ENCODE measurements at places on chromosomes 1 and 21.

GRCh38 chr1:102776071-102776470 lies 332.3 kb downstream of the COL11A1 start:
- no peak for DNase-seq
- no peak overlapping the region for H3K4me3 ChIP-seq
- H3K4me1 ChIP-seq = no peaks in the 10 kb centered on the region
- H3K36me3 ChIP-seq = no peaks in the 10 kb centered on the region
- no peaks in the 10 kb centered on the region for H3K27me3 ChIP-seq

DNA sequence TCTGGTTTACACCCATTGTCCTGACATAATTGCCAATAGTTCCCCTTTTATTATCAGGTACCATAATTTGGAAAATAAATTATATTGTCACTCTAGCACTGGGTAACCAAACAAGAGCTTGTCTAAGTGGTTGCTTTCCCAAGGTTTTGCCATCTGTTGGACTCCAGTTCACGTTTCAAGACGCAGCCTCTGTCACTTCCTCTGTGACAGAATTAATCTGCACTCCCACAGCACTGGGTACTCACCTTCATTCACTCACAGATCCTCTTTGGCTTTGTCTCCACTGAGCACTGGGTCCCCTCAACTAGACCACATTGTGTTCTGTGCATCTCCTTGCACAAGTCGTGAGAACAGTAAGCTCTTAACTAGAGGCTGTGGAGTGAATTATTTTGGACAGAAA lies 123.6 kb upstream of the JUN start:
- no peaks in the 10 kb centered on the region for H3K27me3 ChIP-seq
- no peaks in the 10 kb centered on the region for H3K36me3 ChIP-seq
- no peak overlapping the region for H3K27ac ChIP-seq
- H3K4me3 ChIP-seq = no peak overlapping the region
- no peak for DNase-seq

DNA sequence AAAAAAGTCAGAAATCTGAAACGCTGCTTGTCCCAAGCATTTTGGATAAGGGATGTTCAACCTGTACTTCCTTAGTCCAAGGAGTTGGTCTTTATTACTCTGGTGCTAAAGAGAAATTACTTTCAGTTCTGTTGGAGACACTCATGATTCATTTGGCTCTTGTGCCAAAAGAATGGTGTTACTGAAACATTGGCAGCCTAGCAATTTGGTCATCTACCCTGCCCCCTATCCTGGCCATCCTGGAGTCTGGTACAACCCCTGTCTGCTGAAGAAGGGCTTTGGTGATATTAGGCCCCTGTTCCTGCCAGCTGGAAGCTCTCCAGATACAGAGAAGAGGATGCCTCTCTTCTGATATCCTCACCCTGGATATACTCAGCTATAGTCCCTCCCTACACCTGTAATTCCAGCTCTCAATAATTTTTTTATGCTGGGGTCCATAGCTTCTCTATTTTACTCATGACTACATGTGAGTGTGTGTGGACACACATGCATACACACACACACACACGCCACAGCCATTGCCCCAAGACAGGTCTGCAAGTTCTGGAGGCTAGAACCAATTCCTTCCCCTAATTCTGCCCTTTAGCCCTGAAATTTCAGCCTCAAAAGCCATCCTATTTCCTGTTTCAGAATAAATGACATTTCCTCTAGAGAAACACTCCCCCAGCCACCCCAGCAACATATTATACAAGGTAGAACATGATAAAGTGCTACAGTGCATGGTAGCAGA lies 40.0 kb downstream of the LHX8 start:
- H3K4me3 ChIP-seq = no peak overlapping the region
- no peak overlapping the region for H3K27ac ChIP-seq
- H3K4me1 ChIP-seq = no peaks in the 10 kb centered on the region
- DNase-seq = no peak

- no peak overlapping the region for H3K4me3 ChIP-seq
- H3K36me3 ChIP-seq = no peaks in the 10 kb centered on the region
- no peaks in the 10 kb centered on the region for H3K4me1 ChIP-seq
- H3K27me3 ChIP-seq = peaks cover 16% of the 10 kb centered on the region
- DNase-seq = no peak
- H3K27ac ChIP-seq = no peak overlapping the region
Measured at GRCh38 chr1:165407398-165407797, 37.5 kb downstream of the RXRG start.

DNA sequence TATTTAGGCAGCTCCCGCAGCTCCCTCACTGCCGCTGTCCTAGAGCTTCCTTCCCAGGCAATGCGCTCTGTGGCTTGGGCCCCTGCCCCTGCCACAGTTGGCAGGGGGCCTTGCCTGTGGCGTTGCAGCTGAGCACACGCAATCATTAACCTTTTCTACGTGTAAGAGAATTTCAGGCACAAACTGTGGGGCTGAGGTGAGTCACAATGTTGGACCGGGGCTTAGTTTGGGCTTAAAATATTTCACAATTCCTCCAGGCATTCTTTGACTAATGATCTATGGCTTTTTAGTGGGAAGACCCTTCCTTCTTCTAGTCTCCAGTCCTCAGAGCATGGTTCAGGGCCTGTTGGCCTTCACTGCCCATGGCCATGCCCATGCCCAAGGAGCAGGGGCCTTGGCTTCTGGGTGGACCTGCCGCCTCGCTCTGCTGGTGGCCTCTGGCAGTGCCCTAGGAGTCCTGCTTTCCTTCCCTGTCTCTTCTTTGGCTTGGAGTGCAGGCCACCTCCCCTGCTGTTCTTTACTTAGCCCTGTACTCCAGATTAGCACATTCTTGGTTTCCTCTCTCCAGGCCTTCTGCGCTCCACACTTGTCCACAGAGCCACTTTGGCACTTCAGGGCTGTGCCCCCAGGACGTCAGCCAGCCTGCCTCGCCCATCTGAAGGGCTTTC lies 39.2 kb downstream of the MAPKAPK2 start:
- no peak overlapping the region for H3K4me3 ChIP-seq
- DNase-seq = no peak
- H3K36me3 ChIP-seq = peaks cover 6% of the 10 kb centered on the region
- peaks cover 55% of the 10 kb centered on the region for H3K4me1 ChIP-seq
- H3K27ac ChIP-seq = no peak overlapping the region
- H3K27me3 ChIP-seq = no peaks in the 10 kb centered on the region

DNA sequence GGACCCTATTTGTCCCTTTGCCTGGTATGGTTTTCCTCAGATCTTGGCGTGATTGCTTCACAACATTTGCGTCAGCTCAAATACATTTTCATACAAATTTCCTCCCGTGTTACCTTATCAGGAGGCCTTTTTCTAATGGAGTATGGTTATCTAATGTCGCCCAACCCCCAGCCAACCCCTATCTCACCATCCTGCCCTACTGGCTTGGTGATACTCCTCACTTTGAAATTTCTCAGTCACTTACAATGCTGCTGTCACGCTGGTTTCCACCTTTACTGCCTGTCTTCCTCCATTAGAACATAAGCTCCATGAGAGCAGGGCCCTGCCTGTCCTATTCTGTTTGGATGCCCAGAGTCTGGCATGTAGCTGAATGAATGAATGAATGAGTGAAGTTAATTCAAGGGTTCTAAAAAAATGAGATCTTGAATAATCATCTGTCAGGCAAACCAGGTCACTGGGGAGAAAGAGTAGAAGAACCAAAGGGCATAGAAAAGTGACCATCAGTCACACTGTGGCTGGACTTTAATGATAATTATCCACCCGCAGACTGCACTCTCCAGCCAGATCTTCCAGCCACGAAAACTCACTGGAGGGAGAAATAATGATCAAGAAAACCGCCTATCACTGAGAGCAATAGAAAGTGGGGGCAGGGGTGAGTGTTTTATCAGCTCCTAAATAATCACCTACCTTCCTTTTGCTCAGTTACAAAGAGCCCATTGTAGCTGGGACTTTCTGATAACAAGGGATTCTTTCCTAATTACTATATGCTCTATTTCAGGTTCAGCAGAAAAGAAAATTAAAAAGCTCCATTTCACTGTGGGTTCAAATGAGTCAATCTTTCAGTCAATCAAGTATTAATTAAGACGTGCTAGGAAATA lies 21.3 kb downstream of the KIAA0040 start:
- H3K27me3 ChIP-seq = no peaks in the 10 kb centered on the region
- H3K4me3 ChIP-seq = no peak overlapping the region
- H3K36me3 ChIP-seq = peaks cover 75% of the 10 kb centered on the region
- peaks cover 34% of the 10 kb centered on the region for H3K4me1 ChIP-seq
- H3K27ac ChIP-seq = no peak overlapping the region
- DNase-seq = no peak

GRCh38 chr1:179190861-179191260 lies 38.6 kb downstream of the ABL2 start:
- H3K4me3 ChIP-seq = no peak overlapping the region
- H3K36me3 ChIP-seq = no peaks in the 10 kb centered on the region
- H3K27ac ChIP-seq = no peak overlapping the region
- no peaks in the 10 kb centered on the region for H3K27me3 ChIP-seq

DNA sequence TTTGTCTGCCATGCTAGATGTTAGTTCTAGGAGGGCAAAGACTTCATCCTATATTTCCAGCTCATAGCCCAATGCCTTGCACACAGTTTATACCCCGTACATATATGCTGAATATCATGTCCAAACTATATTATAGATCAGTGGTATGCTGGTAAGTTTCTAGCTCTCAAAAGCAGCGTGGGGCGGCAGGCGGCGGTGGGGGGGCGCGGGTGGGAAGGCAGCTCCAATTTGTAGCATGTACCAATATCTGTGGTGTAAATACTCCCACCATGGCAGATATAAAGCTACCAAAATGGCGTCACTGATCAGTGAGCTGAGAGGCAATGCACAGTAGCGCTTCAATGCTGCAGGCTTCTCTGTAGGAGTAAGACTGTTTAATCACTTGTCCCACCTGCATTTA lies 77.1 kb downstream of the PATJ start:
- no peak for DNase-seq
- no peaks in the 10 kb centered on the region for H3K27me3 ChIP-seq
- no peak overlapping the region for H3K4me3 ChIP-seq

GRCh38 chr1:22275167-22275566 lies 132.3 kb upstream of the WNT4 start:
- no peak for DNase-seq
- no peak overlapping the region for H3K4me3 ChIP-seq
- H3K27ac ChIP-seq = no peak overlapping the region
- H3K27me3 ChIP-seq = peaks cover 3% of the 10 kb centered on the region

- no peaks in the 10 kb centered on the region for H3K36me3 ChIP-seq
- H3K27ac ChIP-seq = no peak overlapping the region
- no peaks in the 10 kb centered on the region for H3K4me1 ChIP-seq
- no peak overlapping the region for H3K4me3 ChIP-seq
- no peaks in the 10 kb centered on the region for H3K27me3 ChIP-seq
Measured at GRCh38 chr21:25133939-25134338, 473.3 kb downstream of the MRPL39 start.

GRCh38 chr1:145740269-145740668 lies 21.0 kb downstream of the CD160 start:
- H3K27ac ChIP-seq = no peak overlapping the region
- no peak for DNase-seq
- H3K4me3 ChIP-seq = no peak overlapping the region

- no peaks in the 10 kb centered on the region for H3K36me3 ChIP-seq
- H3K27me3 ChIP-seq = no peaks in the 10 kb centered on the region
- no peaks in the 10 kb centered on the region for H3K4me1 ChIP-seq
Measured at GRCh38 chr1:242691610-242691945, 167.1 kb upstream of the PLD5 start.

DNA sequence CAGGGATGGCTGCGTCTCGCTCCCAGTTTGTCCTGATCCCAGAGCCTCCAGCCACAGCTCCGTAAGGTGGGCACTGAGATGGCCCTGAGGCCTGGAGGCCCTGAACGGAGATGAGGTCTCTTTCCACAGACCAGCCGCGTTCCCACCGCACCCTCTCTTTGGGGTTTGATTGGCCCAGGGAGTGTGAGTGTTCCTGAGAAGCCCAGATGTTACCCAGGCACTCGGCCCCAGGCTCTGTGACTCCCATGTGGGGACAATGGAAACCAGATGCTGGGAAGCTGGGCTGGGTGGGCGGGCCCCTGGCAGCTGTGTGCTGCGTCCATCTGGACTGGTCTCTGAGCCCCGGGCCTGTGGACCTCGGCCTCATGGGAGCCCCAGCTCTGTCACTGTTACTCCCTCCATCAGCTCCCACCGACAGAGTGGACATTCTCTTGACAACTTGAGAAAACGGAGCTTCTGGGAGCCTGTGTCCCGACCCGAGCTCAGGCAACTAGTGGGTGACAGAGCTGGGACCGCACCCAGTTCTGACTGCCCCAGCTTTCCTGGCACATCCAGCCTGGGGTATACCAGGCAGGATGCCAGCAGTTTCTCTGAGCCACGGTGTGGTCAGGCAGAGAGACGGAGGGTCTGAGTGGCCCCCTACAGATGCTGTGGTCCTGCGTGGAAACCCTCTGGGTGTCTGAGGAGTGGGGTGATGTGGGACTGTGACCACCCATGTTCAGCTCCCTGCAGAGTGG lies 9.8 kb upstream of the COL6A1 start:
- H3K4me3 ChIP-seq = no peak overlapping the region
- H3K4me1 ChIP-seq = peaks cover 42% of the 10 kb centered on the region
- no peak overlapping the region for H3K27ac ChIP-seq
- peaks cover 48% of the 10 kb centered on the region for H3K27me3 ChIP-seq
- no peaks in the 10 kb centered on the region for H3K36me3 ChIP-seq

- H3K27ac ChIP-seq = no peak overlapping the region
- no peaks in the 10 kb centered on the region for H3K27me3 ChIP-seq
- no peaks in the 10 kb centered on the region for H3K4me1 ChIP-seq
- H3K36me3 ChIP-seq = peaks cover 6% of the 10 kb centered on the region
- no peak for DNase-seq
- no peak overlapping the region for H3K4me3 ChIP-seq
Measured at GRCh38 chr1:85245456-85245855, 14.0 kb downstream of the C1orf52 start.

DNA sequence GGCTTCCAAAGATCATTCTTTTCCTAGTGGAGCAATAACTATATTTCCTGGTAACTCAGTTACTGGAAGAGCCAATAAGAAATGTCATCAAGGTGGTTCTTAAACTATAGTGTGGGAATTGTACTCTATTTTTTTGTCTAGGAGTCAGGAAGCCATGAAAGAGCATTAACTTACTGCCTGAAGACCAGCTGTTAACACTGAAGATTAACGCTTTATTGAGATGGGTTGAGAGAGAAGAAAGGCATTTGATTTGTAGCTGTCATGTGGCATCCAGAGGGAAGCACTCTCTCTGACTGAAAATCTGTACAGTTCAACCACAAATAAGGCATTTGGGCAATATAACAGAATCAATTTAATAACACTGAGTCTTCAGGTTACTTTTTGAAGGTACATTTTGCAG lies 76.0 kb downstream of the DNM3 start:
- no peak overlapping the region for H3K4me3 ChIP-seq
- DNase-seq = no peak
- no peaks in the 10 kb centered on the region for H3K4me1 ChIP-seq
- no peaks in the 10 kb centered on the region for H3K27me3 ChIP-seq
- H3K36me3 ChIP-seq = no peaks in the 10 kb centered on the region

- H3K36me3 ChIP-seq = no peaks in the 10 kb centered on the region
- H3K4me3 ChIP-seq = no peak overlapping the region
- H3K27me3 ChIP-seq = no peaks in the 10 kb centered on the region
- H3K4me1 ChIP-seq = no peaks in the 10 kb centered on the region
- no peak for DNase-seq
- no peak overlapping the region for H3K27ac ChIP-seq
Measured at GRCh38 chr1:241605146-241605805, 34.9 kb downstream of the CHML start.

- peaks cover 24% of the 10 kb centered on the region for H3K4me1 ChIP-seq
- H3K36me3 ChIP-seq = peaks cover 7% of the 10 kb centered on the region
- H3K27me3 ChIP-seq = no peaks in the 10 kb centered on the region
- DNase-seq = no peak
Measured at GRCh38 chr1:228279722-228280105, 71.9 kb downstream of the OBSCN start.
